ENCODE measurements at places on chromosomes 4 and X.

- no peak for DNase-seq
These were observed 178.5 kb downstream of the NHS start for GRCh38 chrX:17553469-17553868.

DNA sequence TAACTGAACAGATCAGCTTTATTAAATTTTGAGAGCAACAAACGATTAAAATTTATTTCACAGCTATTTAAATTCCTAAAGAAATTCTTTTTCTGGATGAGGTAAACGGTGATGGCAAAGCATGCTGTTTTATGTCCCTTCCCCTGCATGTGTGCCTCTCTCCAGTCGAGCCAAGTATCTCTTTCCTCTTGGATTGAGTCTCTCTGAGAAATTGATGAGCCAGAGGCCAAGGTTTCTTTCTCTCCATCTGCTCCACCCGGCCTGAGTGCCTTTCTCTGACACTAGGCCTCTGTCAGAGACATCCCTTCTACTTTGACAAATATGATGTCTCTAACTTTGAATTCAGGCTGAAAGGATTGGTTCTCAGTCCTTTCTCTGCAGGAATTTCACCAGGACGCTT, 42.6 kb upstream of the PARM1 start:
- no peak for DNase-seq

- DNase-seq = peak; percentile 48
These were observed 278.6 kb downstream of the ADGRA3 start for GRCh38 chr4:22237155-22237751.

DNA sequence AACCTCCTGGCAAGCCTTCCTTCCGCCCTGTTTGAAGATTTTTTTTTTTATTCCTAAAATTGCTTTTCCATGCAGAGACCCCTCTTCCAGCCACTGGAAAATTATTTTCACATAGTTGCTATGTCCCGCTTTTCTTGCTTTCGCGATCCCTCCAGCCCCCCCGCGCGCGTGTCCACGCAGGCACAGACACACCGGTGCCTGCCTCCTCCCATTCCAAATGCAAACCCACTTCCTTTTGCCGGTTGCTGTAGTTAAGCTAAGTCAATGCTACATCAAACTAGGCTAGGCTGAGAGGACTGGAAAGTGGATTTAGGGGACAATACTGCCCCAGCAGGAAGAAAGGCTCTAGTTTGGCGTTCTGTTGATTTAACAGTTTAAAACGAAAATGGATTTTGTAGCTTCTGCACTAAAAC, 111.0 kb downstream of the DHX15 start:
- no peak for DNase-seq

- DNase-seq = no peak
These were observed 91.1 kb downstream of the P2RY10 start for GRCh38 chrX:79036157-79036880.

DNA sequence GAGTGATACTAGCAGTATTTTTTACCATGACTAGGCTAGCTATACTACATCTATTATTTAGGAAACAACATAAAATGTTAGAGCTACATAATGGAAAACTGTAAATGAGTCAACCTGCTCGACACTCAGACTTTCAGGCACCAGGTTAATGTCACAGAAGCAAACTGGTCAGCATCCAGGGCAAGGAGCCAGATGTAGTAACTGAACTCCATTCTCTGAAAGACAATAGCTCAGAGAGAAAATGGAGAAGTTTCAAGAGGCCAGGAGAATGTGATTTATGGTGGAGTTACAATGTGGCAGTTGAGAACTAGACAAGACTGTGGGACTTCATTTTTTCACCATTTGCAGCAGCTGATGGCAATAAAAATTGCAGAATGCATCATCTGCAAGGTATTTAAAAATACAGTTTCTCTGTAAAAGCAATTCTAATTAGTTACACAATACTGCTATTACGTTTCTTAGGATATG, 342.7 kb upstream of the PABPC4L start:
- DNase-seq = no peak

DNA sequence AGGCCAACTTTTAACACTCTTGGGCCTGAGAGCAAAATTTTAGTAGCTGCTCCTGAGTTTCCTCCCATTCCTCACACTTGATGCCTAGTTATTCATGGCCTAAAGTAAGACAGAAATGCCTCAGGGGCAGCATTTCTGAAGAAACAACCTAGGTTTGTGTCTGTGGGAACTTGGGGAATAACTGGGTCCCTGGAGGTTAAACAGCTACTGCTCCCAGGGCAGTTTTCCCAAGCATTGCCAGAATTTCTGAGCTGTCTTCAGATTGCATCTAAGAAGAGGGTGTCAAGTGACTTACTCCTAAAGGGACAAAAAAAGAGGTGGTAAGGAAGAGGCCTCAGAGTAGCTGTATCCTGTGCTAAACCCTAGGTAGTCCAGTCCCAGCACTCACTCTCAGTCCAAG, 130.8 kb upstream of the ACSL4 start:
- DNase-seq = no peak

DNA sequence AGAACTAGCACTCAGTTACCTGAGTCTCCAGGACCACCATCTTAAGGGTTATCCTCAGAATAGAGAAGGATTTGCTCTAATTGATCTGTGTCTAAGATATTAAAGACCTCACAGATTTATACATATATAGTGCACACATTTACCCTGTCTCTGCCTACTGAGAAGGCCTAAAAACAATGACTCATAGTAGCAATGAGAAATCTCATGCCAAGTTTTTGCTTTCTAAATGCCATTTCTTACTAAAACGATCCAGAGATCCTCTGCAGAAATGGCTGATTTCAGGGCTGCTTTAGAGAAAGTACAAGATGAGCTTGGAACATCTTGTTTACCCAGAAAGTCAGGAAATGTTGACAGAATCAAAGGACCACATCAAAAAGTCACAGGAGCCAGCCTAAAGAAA, 79.1 kb upstream of the INPP4B start:
- DNase-seq = no peak

DNA sequence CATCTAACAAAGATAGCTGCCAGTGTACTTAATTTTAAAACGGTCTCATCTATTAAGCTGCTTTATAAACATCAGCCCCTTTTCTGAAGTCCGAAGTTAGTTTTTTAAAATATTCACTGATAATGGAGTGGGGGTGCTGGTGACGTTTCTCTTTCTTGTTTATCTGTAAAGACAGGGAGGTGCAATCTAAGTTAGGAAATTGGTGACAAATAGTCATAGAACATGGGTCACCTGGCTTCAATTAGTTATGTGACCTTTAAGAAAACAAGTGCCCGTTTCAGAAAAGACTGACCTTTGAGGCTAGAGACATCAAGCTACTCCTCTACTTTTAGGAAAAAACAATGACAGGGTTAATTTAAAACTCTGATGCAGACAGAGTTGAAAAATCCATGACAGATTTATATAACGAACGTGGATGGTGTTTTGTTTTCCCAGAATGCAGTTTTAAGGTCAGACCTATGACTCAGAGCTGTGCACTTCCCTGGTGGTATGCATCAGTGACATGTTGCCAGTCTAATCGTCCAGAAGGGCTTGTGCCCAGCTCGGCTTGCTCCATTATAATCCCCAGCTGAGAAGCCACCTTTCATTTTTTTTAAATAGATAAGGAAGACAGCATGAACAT, 38.2 kb downstream of the FHL1 start:
- DNase-seq = no peak

- no peak for DNase-seq
These were observed 66.7 kb downstream of the STAG2 start for GRCh38 chrX:124028182-124028581.

- DNase-seq = peak; percentile 52
These were observed 182.0 kb downstream of the TENT5D start for GRCh38 chrX:80602036-80602860.

GRCh38 chr4:4772534-4772933, 86.9 kb upstream of the MSX1 start:
- no peak for DNase-seq

- DNase-seq = no peak
These were observed 225.1 kb downstream of the NR3C2 start for GRCh38 chr4:148216866-148217814.

DNA sequence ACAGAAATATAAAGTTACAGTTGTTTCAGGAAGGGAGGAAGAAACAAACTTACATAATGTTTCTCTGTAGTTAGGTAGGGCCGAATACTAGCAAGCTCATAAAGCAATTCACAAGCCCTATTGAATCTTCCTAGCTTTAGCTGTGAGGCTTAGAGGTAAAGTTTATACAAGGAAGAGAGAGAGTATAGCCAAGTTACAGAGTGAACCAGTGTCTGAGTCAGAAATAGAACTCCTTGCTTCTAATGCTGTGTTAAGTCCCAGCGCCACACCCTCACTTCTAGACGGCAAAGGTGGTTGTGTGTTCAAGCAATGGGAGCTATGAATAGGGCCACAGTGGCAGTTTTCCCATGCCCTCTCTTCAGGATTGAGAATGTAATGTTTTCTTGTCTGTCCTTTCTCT, 6.1 kb downstream of the LPAR4 start:
- no peak for DNase-seq

- DNase-seq = peak; percentile 32
These were observed 6.5 kb downstream of the HMGN5 start for GRCh38 chrX:81195259-81195658.

- DNase-seq = no peak
These were observed 14.6 kb downstream of the SMIM20 start for GRCh38 chr4:25928379-25929297.

GRCh38 chrX:49164589-49165360, 2.2 kb downstream of the MAGIX start:
- no peak for DNase-seq

DNA sequence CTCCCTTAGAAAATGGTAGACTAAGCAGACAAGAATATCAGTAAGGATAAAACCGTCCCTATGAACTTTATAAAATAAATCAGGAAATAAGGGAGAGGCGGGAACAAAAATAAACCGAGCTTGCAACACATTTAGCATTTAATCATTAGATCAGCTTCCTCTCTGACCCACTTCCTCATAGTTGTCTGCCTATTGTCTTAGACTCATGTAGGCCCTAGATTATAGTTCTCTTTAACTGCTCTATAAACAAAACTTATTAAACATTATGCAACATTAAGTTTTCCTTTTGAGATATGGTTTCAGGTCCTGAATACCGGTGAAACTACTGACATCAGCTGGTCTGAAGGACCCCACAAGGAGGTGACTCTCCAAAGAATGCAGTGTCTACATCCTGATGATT, 15.8 kb upstream of the SRD5A3 start:
- no peak for DNase-seq

GRCh38 chr4:83751336-83751949, 215.5 kb downstream of the GPAT3 start:
- no peak for DNase-seq

DNA sequence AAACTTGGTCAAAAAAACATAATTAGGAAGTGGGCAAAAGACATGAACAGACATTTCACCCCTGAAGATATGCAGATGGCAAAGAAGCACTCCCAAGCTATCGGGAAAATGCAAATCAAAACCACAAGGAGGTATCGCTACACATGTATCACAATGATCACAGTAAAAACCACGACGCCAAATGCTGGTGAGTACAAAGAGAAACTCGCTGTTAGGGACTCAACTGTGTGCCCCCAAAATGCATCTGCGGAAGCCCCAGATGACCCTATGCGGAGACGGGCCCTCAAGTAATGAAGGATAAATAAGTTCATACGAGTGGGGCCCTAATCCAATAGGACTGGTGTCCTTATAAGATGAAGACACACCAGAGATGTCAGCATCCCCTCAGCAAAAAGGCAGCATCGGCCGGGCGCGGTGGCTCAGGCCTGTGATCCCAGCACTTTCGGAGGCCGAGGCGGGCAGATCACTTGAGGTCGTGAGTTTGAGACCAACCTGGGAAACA, 10.2 kb downstream of the GAK start:
- DNase-seq = no peak

GRCh38 chr4:139599076-139599475, 43.1 kb upstream of the SETD7 start:
- no peak for DNase-seq

DNA sequence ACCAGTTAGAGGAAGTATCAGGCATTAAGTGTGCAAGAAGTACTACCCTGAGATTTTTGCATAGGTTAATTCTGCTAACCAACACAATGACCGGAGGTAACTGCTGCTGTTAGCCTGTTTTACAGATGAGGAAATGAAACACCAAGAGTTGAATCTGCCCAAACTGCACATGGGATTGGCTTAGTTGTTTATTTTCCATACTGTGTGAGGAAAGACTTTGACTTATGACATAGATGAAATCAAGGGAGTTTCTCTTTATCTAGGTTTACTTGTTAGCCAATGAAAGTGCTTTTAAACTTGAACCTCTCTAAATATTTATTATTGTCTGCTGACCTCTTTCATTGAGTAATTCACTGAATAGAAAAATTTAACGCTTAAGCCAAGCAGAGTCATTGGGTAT, 10.3 kb downstream of the GUCY1B1 start:
- no peak for DNase-seq

DNA sequence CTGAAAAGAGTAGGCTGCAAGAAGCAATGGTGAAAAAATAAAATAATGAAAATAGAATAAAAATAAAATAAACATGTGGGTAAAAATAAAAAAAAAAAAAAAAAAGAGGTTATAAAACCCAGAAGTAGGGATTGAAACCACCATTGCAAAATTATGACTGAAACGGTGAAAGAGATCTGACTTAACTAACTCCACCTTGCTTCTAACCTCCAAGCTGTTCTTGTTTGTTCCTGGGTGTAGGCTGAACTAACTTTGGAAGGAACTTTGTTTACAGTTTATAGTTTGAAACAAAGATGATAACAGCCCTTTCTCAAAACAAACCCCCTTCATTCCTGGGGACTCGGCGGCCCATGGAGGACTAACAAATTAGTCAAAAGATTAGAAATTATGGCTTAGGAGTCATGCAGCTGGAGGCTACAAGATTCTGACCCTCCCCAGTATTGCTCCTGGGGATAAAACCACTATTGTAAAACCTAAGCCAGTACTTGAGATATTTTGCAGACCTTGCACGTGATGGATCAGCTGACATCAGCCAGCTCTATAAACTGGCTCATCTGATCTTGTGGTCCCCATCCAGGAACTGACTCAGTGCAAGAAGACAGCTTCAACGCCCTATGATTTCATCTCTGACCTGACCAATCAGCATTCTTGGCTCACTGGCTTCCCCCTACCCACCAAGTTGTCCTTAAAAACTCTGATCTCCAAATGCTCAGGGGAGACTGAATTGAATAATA, 30.4 kb downstream of the DDX60L start:
- DNase-seq = peak; percentile 41

DNA sequence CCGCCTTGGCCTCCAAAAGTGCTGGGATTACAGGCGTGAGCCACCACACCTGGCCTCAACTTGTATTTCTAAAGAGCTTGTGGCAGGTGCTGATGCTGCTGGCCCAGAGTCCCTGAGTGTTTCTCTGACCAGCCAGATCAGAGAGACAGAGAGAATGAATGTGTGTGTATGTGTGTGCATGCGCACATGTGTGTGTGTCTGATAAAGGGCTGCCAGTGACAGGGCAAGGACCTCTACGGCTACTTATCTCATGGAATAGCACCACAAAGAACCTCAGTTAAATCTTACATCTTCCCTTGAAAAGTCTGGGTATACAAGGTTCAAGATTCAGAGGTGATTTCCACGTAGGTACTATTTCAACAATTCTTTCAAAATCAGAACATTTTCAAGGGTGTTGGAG, 86.0 kb downstream of the SCD5 start:
- peak; percentile 33 for DNase-seq

Measured in erythroblast (primary cell).